ENCODE measurements at places on chromosomes 12 and 14.
A peak's percentile ranks its signal among the peaks of the same experiment; 100 is the strongest.

GRCh38 chr12:117069926-117070900 lies 29.0 kb downstream of the TESC start:
- peak; percentile 31 for DNase-seq

DNA sequence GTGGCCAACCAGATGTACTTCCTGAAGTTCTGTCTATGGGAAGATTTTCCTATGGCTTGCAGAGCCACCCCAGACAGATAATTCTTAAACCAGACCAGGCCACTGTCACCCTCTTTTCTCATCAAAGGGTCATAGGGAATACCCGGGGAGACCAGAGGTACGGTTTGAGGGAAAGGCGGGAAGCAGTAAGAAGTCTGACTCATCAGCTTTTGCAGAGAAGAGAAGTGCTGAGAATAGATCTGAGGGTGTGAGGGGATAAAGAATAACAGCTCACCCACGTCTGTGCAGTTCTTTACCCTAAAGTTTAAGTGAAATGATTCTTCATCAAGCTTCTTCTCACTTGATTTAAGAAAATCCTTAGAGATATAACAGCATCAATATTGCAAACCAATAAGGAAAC lies 21.3 kb upstream of the POC1B start:
- no peak for DNase-seq

DNA sequence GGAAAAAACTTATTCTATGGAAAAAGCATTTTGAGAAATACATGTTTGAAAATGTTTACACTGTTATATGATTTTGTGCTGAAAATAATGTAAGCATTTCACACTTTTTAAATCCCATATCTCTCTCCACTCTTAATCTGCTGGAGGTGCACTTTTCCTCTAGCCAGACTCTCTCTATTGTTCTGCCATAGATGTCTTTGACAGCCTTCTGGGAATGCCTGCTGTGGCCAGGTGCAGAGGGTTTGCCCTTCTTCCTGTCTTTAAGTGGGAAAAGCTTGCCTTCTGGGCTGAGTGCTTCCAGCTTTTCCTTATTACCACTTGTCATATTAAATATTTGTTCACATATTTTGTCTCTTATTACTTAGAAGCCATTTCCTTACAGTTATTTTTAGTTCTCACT lies 60.1 kb upstream of the PPM1H start:
- DNase-seq = no peak

DNA sequence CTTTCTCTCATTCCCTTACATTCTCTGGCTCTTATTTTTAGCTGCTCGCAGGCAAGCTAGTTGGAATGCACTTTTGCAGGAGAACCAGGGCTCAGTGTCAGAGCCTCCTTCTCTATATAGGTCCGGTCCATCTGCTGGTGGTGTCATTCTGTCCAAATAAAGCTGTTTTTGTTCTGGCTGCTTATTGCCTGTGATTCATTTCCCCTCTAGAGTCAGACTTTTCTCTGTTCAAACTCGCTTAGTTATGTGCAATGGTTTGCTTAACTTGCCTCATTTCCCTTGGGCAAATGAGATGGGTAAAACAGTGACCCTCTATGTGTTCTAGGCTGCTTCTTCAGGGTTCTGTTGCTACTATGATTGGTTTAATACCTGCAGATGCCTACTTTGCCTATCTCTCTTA lies 2.9 kb downstream of the SMARCD1 start:
- no peak for DNase-seq

DNA sequence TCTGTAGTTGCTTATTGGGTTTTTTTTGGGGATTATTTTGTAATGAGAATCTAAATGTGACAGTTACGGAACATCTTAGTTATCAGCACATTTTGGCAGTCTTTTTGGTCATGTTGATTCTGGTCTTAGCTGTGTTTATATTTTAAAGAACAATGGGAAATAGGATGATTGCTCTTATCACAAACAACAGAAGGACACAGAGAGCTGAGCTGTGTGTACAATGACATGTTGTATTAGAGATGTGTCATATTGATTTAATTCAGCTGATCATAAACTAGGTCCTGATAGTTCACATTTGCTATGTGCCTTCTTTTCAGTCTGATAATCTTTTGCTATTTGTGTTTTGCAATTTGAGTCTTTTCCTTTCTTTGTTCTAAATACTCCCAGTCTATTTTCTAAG lies 781.7 kb downstream of the TRHDE start:
- no peak for DNase-seq

GRCh38 chr12:2118061-2118460 lies 65.3 kb downstream of the CACNA1C start:
- DNase-seq = no peak

DNA sequence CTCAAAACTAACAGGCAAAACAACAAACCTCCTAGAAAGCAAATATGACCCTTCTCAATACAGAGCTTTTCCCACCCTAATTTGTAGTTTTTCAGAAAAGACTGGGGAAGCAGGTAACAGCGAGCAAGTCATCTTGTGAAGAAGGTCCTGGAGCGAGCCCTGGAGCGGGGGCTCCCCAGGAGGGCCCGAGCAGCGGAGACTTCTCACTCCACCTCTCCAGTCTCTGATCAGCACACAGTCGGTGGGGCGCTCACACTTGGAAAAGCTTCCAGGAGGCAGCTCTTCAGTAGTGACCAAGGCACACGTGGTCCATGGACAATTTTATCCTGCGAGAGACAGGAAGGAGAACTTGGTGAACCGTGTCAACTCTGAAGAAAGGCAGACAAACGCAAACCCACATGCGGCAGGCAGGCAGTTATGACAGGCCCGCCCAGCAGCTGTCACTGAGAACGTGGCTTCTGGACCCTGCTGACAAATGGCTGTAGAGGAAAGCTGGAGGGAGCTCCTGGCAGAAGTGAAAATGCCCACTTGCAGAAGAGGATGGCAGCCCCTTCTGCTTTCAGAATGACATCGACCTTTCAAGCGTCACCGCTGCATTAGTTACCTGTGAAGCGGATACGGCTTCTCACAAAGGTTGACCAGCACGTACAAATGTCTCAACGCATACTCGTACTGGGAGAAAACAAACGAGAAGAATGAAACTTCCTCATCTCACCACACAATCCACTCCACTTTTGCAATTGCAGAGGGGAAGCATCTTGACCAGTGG lies 44.2 kb downstream of the LGMN start:
- peak; percentile 77 for DNase-seq

DNA sequence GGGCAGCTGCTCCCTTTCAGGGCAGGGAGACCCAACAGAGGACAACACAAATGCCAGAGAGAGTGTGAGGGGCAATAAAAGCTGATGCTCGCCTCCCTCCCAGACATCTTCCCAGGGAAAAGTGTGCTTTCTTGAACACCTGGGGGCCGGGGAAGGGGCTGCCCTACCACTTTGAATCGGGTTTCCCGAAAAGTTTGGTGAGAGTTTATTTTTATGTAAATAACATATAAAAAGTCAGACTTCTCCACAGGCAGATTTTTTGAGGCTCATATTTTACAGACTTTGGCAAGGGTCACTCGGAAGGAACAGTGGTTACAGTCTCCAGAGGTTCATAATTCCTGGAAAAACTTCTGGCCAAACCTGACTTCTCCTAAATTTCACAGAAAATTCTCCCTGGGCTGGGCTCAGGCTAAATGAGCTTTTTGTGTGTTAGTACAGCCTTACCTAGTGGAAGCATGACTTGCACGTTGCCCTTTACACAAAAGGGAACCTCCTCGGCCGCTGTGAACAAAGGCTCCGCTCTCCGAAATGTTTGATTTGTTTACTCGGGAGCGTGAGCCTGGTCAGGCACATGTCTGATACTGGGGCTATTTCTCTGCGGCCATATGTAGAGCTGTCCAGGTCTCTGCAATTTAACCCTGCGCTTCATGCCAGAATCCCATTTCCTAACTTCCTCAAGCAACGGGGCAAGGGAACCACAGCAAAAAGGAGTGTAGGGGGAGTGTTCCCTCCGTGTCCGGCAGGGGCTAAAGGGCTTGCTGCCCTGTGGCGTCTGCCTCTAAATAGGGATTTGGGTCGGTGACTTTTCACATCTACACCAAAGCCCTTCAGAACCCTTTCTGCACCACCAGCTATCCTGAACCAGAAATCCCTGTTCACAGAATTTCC lies 3.4 kb downstream of the RTL1 start:
- DNase-seq = no peak

GRCh38 chr12:118058881-118059280 lies 2.1 kb downstream of the WSB2 start:
- peak; percentile 43 for DNase-seq

DNA sequence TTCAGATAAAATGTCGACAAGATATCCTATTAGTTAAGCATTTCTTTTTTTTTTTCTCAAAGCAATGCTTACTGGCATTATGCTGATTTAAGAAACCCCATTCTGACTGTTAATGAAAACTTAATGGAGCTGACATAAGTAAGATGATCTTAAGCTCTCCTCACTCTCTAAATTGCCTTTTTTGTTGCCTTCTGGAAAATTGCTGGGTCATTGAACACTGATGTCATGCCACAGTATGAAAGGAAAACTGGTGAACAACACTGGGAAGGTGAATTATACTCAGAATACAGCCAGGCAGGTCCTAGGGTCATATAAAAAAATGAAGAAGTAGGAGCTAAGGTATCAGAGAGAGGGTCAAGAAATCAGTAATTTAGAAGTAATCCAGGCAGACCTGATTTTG lies 179.9 kb downstream of the BTG1 start:
- DNase-seq = no peak

GRCh38 chr12:45342171-45342570 lies 126.3 kb downstream of the ANO6 start:
- no peak for DNase-seq

DNA sequence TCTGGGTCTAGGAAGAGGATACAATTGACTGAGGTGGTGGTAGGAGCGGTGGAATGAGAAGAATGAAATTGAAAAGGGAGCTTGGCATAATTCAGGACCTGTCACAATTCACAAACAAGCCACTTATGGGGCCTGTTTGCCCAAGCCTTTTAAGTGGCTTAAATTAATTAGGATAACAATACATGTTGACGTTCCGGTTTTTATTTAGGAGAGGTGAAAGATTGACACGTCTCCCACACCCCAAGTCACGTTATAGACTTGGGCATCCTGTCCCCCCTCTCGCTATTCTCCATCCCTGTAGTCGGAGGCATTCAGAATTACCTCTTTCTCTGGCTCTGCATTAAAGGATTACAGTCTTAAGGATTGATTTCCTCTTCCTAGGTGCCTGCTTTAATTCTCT lies 954 bp upstream of the CALCOCO1 start:
- no peak for DNase-seq

DNA sequence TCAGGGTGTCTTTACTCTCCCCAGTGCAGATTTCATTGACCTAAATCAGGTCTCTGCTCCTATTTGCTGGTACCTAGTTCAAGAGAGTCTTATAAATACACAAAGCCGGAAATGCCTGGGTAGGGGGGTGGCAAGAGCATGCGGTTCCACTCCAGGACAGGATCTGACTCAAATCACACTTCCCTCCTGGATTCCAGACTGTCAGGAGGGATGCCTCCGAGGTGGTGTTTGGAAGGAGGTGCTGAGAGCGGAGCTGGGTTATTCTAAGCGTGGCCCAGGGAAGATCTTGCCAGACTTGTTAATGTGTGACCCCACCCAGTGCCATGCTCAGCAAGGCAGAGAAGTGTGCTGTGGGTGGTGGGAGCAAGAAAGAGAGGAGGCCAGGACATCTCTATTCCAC lies 49.8 kb downstream of the B4GALNT3 start:
- no peak for DNase-seq

GRCh38 chr12:90207799-90208198 lies 499.2 kb upstream of the ATP2B1 start:
- no peak for DNase-seq

DNA sequence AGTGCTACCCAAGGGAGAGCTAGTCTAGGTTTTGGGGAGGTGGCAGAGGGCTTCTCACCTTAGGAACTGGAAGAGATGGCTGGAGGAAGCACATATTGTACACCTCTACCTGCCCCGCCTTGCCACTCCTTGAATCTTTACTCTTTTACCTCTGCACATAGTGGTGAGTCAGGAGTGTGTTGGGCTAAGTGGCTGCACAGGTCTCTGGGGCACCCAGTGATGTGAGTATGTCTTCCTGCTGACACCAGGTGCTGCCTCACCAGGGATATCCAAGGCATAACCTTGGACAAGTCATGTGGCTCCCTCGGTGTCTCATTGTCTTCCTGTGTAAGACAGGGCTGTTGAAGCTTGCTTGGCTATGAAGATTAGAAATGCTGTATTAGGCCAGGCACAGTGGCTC lies 19.8 kb upstream of the CABP1 start:
- no peak for DNase-seq

DNA sequence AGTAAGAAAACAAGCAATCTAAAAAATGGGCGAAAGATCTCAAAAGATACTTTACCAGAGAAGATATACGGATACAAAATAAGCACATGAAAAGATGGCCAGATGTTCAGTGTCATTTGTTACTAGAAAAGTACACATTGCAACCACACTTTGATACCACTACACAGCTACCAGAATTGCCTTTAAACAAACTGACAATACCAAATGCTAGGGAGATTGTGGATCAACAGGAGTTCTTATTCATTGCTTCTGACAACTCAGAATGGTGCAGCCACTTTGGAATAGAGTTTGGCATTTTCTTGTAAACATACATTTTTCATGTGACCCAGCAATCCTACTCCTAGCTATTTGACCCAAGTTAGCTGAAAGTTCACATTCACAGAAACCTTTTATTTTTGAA lies 136.3 kb downstream of the FUT8 start:
- DNase-seq = no peak

- no peak for DNase-seq
These were observed 22.3 kb downstream of the SLC38A4 start for GRCh38 chr12:46803517-46803916.

DNA sequence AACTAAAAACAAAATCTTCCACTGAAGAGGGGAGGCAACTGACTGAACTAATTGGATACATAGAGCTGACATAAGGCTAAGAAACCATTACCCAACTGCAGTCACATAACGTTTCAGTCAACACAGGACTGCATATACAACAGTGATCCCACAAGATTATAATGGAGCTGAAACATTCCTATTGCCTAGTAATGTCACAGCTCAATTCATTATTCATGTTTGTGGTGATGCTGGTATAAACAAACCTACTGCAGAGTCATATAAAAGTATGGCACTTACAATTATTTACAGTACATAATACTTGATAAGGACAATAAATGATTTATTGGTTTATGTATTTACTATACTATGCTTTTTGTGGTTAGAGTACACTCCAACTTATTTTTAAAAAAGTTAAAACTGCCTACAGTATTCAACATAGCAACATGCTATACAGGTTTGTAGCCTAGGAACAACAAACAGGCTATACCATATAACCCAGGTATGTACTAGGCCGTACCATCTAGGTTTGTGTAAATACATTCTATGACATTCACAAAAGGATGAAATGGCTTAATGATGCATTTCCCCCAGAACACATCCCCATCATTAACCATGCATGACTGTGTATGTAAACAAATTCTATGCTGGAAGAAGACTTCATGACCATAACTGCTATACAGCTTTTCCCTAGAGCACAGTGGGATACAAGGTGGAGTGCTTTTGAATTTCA lies 4.3 kb downstream of the NAP1L1 start:
- DNase-seq = no peak

GRCh38 chr14:104563742-104564615 lies 15.6 kb upstream of the C14orf180 start:
- peak; percentile 62 for DNase-seq

- DNase-seq = no peak
These were observed 95.2 kb downstream of the LGMN start for GRCh38 chr14:92653162-92653651.

- peak; percentile 41 for DNase-seq
These were observed 1324.8 kb downstream of the TMEM121 start for GRCh38 chr14:106850913-106851825.
